Stimulated activated CD4-positive, alpha-beta T cell treated with anti-CD3 and anti-CD28 coated beads, TNF-alpha, amount 100 ng/mL, for 4 hours (primary cell): ENCODE measurements at places on chromosomes 7 and 10.

DNA sequence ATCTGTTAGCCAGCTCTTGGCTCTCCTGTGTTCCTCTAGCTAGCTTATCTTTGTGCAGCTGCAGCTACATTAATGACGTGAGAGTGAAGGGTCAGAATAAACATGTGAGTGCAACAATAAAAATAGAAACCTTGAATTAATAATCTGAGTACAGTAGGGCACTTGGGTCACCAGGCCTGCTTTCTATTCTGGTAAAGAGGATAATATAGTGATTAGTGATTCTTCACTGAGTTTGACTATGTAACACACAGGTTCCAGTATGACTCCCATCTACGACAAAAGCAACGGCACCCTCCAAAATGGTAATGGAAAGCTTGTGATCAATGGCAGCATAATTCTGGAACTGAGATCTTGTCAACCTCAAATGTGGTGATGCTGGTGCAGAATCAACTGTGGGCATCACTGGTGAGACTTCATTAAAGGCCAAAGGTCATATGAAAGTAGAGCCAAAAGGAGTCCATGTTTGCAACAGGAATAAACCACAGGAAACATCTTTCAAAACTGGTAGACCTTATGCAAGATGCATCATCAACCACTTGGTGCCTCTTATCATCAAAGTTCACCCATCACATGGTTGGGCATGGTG is 77.6 kb downstream of the NRBF2 start:
- DNase-seq, result no peak

- DNase-seq, result no peak
Observed at GRCh38 chr7:147563669-147564068, 1026.9 kb upstream of the C7orf33 start.

GRCh38 chr10:6770846-6771245 is 190.8 kb upstream of the PRKCQ start:
- DNase-seq, result no peak

DNA sequence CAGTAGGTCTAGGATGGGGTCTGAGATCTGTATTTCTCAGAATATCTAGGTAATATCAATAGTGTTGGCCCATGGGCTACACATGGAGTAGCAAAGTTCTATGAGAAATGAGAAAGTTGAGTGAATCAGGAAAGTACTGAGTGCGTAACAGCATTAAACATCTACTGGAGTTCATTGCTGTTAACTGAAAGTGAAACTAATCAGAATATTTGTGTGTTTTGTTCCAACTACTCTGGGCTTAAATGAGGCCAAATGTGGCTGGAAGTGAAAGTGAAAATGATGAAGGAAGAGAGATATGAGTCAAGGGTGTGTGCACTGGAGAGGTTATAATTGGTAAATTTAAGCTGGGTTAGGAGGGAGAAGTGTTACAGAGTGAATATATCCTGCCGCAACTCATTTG is 46.5 kb downstream of the TMEM106B start:
- no peak for DNase-seq

GRCh38 chr7:95095966-95096540 is 188.7 kb downstream of the PPP1R9A start:
- no peak for DNase-seq
